ENCODE measurements at places on chromosomes 4 and X.

DNA sequence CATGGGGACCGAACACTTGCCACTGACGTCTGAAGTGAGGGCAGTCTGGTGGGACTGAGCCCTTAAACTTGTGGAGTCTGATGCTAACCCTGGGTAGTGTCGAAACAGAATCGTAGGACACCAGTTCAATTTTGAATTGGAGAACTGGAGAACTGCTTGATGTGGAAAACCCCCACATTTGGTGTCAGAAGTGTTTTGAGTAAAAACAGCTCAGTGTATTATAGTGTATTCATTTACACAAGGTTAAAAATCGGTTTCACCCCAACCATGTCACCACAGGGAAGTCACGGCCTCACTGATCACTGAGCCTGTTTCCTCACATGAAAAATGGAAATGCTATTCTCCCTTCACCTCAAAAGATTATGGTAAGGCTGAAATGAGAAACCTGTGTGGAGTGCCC, 21.9 kb downstream of the PIN4 start:
- peaks cover 1% of the 10 kb centered on the region for H3K36me3 ChIP-seq
- no peak for DNase-seq
- no peak overlapping the region for H3K27ac ChIP-seq
- H3K27me3 ChIP-seq: no peaks in the 10 kb centered on the region
- peaks cover 2% of the 10 kb centered on the region for H3K4me1 ChIP-seq
- H3K4me3 ChIP-seq: no peak overlapping the region

GRCh38 chr4:169899295-169899694, 126.9 kb downstream of the MFAP3L start:
- no peaks in the 10 kb centered on the region for H3K36me3 ChIP-seq

DNA sequence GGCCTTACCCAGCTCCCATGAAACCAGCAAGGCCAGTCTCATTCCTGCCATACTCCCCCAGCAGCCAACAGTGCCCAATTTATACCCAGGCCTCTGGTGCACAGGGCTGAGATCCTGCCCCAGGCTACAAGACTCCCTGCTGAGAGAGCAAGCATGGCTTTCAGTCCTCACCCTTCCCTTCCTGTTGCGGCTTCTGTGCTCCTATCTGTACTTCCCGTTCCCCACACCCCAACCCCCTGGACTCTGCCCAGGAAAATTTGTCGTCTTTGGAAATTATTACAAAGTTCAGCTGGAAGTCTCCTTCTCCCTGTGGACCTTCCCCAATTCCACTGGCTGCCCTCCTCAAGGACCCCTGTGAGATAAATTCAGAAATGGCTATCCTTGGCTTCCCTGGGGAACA, 84.1 kb upstream of the GK2 start:
- no peak overlapping the region for H3K4me3 ChIP-seq
- H3K4me1 ChIP-seq: no peaks in the 10 kb centered on the region
- DNase-seq: no peak

GRCh38 chrX:119503484-119503861, 35.2 kb downstream of the SLC25A5 start:
- H3K27ac ChIP-seq: no peak overlapping the region
- no peak overlapping the region for H3K4me3 ChIP-seq
- no peaks in the 10 kb centered on the region for H3K27me3 ChIP-seq
- H3K4me1 ChIP-seq: no peaks in the 10 kb centered on the region
- no peaks in the 10 kb centered on the region for H3K36me3 ChIP-seq
- peak; percentile 53 for DNase-seq

DNA sequence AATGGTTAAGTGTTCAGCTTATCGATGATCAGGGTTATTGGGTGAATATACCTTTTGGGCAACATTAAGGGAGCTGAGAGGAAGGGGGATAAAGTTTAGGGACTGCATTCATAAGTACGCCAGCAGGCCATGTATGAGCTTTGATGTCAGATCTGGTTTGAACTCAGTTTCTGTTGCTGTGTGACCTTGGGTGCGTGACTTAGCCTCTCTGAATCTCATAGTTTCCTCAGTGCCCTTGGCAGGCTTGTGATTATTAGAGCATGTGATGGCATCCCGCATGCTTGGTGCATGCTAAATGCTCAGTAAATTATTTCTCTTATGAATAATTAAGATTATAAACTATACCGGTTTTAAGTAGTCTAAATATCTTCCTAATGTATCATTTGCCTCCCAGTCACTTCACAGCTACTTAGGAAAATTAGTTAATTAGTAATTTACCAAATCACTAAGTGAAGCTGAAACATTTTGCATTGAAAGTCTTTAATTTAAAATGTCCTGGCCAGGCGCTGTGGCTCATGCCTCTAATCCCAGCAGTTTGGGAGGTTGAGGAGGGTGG, 3.8 kb downstream of the TBC1D14 start:
- peaks cover 2% of the 10 kb centered on the region for H3K4me1 ChIP-seq
- DNase-seq: no peak
- no peaks in the 10 kb centered on the region for H3K27me3 ChIP-seq

DNA sequence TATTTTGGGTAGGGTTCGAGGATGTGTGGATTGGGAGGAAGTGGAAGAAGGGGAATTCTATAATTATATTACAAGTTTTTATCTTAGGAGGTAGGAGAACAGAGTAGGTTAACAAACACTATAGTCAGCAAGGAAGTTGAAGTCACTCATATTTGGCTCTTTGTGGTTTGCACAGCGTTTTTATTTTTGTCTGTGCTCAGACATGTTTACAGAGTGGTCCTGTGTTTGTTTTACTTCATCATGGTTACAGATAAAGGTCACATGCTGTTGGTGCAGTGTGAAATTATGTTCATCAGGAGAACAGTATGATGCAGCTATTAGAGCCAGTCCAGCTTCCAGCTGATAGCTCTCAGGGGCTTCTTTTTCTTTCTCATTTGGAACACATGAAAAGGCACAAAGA, 299.9 kb upstream of the SFRP2 start:
- no peaks in the 10 kb centered on the region for H3K36me3 ChIP-seq
- no peak overlapping the region for H3K4me3 ChIP-seq
- DNase-seq: no peak
- H3K27me3 ChIP-seq: no peaks in the 10 kb centered on the region

DNA sequence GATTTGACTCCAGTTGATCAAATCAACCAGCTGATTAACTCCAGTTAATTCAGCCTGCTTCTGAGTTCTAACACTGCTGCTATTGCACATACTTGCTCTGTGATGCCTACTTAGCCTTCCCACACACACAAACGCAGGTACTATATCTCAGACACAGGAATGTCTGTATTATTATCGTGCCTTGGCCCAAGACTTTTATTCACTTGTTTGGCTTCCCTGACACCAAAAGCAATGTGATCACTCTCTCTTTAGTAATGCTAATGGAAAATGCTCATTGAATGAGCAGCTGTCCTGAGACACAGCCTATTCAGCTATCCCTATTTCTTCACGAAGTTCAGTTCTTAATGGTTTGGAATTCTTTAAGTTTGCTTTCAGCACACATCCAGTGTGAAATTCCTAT, 356.4 kb upstream of the CXorf51A start:
- no peak overlapping the region for H3K27ac ChIP-seq
- DNase-seq: peak; percentile 0
- H3K36me3 ChIP-seq: no peaks in the 10 kb centered on the region
- no peak overlapping the region for H3K4me3 ChIP-seq
- H3K27me3 ChIP-seq: no peaks in the 10 kb centered on the region

DNA sequence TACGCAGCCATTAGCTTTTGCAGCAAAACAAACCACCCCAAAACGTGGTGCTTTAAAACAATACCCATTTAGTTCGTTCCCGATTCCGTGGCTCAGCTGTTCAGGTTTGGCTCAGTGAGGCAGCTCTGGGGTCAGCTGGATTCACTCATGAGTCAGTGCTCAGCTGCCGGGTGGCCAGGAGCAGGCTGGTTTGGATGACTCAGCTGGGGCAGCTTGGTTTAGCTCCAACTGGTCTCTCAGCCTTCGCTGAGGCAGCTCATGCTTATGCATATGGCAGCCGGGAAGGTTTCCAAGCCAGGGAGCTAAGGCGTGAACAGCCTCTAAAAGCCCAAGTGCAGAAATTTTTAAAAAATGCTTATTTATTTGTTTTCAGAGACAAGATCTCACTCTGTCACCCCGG, 13.3 kb upstream of the CD99 start:
- no peaks in the 10 kb centered on the region for H3K4me1 ChIP-seq
- H3K36me3 ChIP-seq: no peaks in the 10 kb centered on the region
- H3K4me3 ChIP-seq: no peak overlapping the region
- H3K27me3 ChIP-seq: no peaks in the 10 kb centered on the region

GRCh38 chrX:70970482-70970995, 39.6 kb upstream of the SLC7A3 start:
- no peak overlapping the region for H3K27ac ChIP-seq
- no peak overlapping the region for H3K4me3 ChIP-seq
- DNase-seq: peak; percentile 42

GRCh38 chr4:84968925-84969324, 2.4 kb upstream of the WDFY3 start:
- H3K27me3 ChIP-seq: no peaks in the 10 kb centered on the region
- no peaks in the 10 kb centered on the region for H3K36me3 ChIP-seq
- H3K4me1 ChIP-seq: no peaks in the 10 kb centered on the region
- no peak overlapping the region for H3K4me3 ChIP-seq

DNA sequence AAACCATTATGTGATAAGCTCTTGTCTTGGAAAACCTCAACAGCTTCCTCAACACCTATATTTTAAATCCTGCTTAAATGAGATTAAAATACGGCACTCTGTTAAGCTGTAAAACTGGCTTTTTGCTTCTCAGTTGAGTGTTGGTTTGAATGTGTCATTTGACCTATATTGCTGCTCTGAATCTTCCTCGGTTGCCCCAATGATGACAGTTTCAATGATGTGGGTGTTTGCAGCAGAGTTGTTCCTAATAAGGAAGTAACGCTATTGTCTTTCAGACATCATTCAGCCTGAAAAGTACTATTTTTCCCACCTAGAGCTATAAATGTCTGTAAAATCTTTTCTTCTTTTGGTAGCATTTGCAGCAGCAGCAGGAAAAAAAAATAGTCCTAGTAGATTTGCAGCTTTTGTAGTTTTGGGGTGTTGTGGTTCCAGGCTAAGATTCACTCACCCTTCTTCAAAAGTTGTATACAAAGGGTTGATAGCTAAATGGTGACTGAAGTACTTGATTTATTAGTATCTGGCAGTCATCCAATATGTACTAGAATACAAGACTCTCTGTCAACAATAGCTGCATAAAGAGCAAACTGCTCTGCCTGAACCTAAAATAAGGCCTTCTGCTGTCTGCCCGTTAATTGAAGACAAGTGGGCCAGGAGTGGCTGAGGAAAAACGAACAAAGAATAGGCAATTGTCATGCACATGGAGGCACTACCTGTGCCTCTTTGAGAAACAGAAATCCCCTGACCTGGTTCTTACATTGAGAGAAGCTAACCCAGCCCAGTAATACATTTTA, 333.1 kb downstream of the IL1RAPL1 start:
- no peaks in the 10 kb centered on the region for H3K4me1 ChIP-seq
- no peak overlapping the region for H3K4me3 ChIP-seq
- no peaks in the 10 kb centered on the region for H3K27me3 ChIP-seq
- DNase-seq: no peak

GRCh38 chrX:41919870-41920269, 3.5 kb downstream of the CASK start:
- H3K27ac ChIP-seq: no peak overlapping the region
- H3K36me3 ChIP-seq: no peaks in the 10 kb centered on the region
- no peaks in the 10 kb centered on the region for H3K27me3 ChIP-seq

GRCh38 chrX:108437349-108438109, 693 bp downstream of the COL4A6 start:
- no peaks in the 10 kb centered on the region for H3K4me1 ChIP-seq
- DNase-seq: peak; percentile 26
- no peaks in the 10 kb centered on the region for H3K36me3 ChIP-seq
- H3K4me3 ChIP-seq: peak overlapping the region; percentile 78
- H3K27ac ChIP-seq: no peak overlapping the region

GRCh38 chr4:39146211-39146610, 36.1 kb upstream of the WDR19 start:
- no peak overlapping the region for H3K27ac ChIP-seq
- H3K27me3 ChIP-seq: no peaks in the 10 kb centered on the region
- no peaks in the 10 kb centered on the region for H3K4me1 ChIP-seq
- no peak for DNase-seq
- no peak overlapping the region for H3K4me3 ChIP-seq

- no peaks in the 10 kb centered on the region for H3K27me3 ChIP-seq
- DNase-seq: peak; percentile 57
- no peak overlapping the region for H3K27ac ChIP-seq
- no peaks in the 10 kb centered on the region for H3K4me1 ChIP-seq
- H3K4me3 ChIP-seq: no peak overlapping the region
These were observed 40.8 kb upstream of the CLDN24 start for GRCh38 chr4:183362916-183363542.

- H3K4me3 ChIP-seq: peak within 1 kb of the TSS; percentile 82
- DNase-seq: peak; percentile 97
- H3K4me1 ChIP-seq: peaks cover 7% of the 10 kb centered on the region
These were observed at the start of gene RAP1GDS1 for GRCh38 chr4:98260579-98261404. Gene RAP1GDS1, plus strand, starts transcription at chr4:98261384. Its CDS starts 182 bp downstream, at chr4:98261566.

GRCh38 chrX:154382483-154383069, 3.5 kb downstream of the EMD start:
- H3K4me1 ChIP-seq: no peaks in the 10 kb centered on the region
- DNase-seq: no peak
- no peaks in the 10 kb centered on the region for H3K36me3 ChIP-seq

DNA sequence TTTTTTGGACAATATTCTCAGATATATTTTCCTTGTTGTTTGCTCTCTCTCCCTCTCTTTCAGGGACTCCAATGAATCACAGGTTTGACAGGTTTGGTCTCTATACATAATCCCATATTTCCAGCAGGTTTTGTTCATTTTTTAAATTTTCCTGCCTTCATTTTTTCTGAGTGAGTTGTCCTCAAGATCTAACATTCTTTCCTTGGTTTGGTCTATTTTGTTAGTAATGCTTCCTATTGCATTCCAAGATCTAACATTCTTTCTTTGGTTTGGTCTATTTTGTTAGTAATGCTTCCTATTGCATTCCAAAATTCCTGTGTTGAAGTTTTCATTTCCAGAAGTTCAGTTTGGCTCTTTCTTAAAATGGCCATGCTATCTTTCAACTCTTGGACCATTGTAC, 45.3 kb upstream of the ZMAT1 start:
- no peak overlapping the region for H3K27ac ChIP-seq
- H3K36me3 ChIP-seq: no peaks in the 10 kb centered on the region
- no peak for DNase-seq
- H3K4me3 ChIP-seq: no peak overlapping the region
- H3K4me1 ChIP-seq: no peaks in the 10 kb centered on the region

DNA sequence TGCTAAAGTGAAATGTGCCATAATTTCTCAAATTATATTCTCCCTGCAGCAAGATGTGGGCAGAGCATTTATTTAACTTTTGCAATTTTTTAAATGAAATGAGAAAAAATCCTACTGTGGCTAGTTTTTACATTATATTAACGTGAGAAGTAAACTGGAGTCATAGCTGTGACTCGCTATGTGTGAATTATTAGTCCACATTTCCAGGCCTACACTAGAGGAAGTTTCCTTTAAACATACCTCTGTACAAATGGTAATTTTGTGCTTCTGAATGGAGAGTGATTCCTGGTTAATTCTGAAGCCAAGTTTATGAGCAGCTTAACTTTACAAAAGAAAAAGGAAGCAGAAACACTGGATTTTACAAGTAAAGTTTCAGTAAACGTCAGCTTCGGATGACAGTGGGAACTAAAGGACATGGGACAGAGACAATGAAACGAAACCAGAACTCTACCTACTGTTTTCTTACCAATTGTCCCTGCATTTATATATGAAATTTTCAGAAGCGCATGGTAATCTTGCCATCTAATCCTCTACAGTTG, 72.4 kb downstream of the FBXO8 start:
- no peak for DNase-seq
- H3K27me3 ChIP-seq: peaks cover 30% of the 10 kb centered on the region
- H3K4me3 ChIP-seq: no peak overlapping the region
- H3K4me1 ChIP-seq: peaks cover 3% of the 10 kb centered on the region
- H3K36me3 ChIP-seq: no peaks in the 10 kb centered on the region

- no peak overlapping the region for H3K4me3 ChIP-seq
- H3K27ac ChIP-seq: no peak overlapping the region
- H3K36me3 ChIP-seq: no peaks in the 10 kb centered on the region
These were observed 59.8 kb upstream of the GPM6A start for GRCh38 chr4:175871774-175872405.

Data from mesendoderm (in vitro differentiated cells).